ENCODE measurements at places on chromosomes 2 and 18.

DNA sequence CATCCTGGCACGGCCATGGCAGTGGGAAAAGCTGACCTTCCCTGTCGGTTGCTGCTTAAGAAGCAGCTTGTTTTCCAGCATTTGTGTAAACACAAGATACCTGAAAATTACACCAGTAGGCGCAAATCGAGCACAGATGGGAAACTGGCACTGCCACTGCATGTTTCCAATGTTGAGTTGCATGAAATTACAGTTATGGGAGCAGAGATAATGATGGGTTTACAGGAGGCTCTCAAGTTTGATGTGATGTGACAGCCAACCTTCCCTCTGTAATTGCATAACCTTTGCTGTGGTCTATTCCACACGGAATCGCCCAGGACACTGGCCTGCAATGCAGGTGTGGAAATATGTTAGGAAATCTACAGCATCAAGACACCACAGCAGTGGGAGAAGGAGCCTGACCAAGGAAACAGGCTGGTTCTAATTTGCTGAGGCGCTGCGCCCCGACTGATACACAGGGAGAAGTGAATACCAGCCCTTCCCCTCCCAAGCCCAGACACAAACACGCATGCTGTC is 17.4 kb downstream of the GPR45 start:
- DNase-seq, result no peak

DNA sequence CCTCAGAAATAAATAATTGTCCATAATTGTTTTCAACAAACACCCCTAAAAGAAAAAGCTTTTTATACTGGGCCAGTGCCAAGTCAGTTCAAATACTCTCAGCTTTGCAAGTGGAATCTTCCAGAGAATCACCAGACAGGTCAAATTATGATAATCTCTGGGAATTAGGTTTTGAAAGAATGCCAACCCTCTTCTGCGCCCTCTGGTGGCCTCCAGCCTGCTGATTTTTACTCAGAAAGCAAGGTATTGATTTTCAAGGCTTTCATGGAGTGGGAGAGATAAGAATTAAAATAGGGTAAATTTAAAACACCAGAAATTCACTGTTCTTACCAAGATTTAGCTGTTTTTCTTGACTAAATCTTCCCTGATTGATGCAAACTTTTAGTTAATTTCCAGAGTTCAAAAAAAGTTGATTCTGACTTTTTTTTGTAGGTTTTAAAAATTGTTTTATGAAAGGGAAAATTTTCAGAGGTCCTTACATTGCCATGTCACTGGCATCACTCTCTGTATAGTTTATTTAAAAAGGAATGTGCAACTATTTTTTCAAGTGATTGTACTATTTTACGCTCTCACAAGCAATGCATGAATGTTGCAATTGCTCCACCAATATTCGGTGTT is 282.9 kb upstream of the TNP1 start:
- no peak for DNase-seq

- no peak for DNase-seq
Measured at GRCh38 chr18:52222211-52222610, 117.8 kb upstream of the DCC start.

DNA sequence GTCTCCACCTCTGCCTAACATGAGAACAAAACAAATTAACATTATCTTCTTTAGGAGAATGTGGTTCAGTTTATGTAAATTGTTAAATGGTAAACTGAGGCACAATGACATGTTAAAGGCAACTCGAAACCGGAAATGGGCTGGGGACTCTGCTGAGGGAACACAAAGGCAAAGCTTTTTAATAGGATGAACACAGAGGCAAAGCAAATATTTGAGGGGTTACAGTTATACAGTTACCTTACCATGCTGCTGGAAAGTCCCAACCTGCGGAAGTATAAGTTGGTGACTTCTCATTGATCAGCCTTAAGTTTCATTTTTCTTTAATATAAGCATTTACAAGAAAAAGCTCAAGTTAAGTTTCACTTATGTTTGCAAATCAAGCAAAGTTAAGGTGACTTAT is 195.0 kb downstream of the DLGAP1 start:
- no peak for DNase-seq

DNA sequence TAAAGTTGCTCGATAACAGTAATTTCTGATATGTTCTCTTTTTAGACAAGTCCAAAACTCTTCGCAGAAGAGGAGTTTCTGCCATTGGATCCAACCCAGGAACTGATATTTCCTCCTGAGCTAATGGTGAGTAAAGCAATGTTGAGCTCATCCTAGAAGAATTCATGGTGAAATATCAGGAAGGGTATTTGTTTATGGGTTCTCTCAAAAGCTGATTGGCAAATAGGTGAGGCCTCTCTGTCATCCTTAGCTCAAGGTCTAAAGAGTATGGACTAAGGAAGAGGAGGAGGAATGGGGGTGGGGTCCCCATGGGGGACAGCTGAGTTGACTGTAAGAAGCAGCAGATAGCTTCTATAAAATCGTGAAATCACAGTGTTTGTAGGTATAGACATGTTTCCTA is 18.2 kb downstream of the AOX1 start:
- no peak for DNase-seq

GRCh38 chr2:106157416-106157815 is 36.7 kb downstream of the UXS1 start:
- no peak for DNase-seq

DNA sequence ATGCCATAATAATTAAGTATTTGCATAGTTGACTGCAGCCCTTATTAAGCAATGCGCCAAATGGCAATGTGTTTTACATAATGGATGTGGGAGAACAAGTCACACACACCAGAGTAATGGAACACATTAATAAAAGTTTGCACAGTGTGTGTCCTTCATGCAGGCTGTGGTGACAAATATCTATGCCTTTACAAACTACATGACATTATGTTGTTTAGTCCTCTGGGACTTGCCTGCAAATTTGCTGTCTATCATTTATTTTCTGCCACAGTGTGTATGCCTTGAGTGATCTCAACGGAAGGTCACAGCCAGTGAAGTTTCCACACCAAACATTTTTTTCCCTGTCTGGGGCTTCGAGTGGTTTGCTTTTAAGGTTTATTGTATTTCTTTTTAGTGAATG is 175.2 kb upstream of the TMEFF2 start:
- DNase-seq, result no peak

DNA sequence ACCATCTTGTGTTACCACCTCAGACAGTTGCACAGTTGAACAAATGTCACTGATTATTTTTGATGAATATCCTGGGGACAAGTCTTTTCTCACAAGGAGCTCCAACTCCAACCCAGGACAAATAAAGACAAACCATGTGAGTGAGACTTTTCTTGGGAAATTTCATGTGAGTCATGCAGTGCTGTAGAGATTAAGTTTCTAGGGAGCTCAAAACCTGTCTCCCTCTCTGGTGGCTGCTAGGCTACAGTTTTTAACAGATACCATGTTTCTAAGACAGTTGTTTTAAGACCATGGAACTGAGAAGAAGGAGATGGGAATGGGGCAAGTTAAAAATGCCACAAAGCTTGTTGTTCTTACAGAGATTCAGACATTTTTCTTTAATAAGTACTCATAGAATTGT is 255.5 kb downstream of the RIT2 start:
- DNase-seq, result no peak

GRCh38 chr2:169221745-169222369 is 140.5 kb downstream of the LRP2 start:
- DNase-seq, result no peak

DNA sequence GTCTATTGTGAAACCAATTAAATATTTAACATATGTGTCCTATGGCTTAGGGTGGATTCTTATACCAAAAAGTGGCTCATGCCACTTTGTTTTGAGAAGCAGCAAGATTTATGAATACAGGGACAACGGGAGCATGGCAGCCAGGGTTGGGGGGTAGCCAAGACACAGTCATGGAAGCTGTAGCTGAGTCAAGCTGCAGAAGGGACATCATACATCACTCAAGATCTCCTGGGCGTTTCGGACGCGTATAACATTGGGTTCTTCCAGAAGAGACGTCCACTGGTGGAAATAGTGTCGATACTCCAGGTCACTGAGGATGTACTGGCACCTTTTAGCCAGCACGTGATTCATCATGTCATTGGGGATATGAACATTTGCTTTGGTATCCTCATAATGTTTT is 152.7 kb downstream of the RIF1 start:
- no peak for DNase-seq

DNA sequence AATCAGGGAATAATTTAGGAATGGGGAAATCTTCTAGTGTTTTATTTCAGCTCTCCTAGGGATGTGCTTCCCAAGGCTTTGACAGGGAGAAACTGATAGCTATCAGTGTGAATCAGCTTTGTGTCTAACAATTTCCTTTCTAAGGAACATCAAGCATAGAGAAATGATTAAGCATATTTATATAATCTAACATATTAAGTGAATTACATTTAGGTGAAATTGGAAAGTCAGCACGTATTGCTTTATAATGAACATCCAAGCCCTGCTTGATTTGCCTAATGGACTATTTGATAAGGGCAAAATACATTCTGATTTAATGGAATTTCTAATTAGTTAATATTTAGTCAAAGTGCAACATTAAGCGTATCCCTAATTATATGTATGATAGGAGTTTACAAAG is 19.5 kb upstream of the TSPYL6 start:
- no peak for DNase-seq

DNA sequence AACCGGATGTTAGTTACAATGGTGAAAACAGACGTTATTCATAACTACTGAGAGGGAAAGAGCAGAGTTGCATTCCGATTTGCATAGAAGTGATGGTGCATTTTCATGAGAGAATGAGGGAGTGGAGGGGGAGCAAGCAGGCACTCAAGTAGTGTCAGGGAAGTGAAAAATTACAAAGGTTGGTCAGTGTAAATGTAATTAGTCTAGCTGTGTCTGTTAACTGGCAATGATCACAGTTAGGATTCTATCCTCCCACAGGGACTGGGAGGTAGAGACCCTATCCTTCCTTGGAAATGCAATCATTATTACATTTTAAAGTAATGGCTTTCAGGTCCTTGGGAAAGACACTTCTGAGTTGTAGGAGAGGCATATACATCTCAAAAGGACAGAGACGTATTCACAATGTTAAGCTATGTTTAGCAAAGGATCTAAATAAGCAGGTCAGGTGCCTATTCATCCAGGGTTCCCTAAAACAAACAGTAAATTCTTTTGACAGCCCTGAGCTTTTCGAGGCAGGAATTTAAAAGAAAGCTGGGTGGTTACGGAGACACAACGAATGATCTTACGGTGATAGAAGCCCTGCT is 1671.8 kb upstream of the DDX18 start:
- DNase-seq, result no peak

DNA sequence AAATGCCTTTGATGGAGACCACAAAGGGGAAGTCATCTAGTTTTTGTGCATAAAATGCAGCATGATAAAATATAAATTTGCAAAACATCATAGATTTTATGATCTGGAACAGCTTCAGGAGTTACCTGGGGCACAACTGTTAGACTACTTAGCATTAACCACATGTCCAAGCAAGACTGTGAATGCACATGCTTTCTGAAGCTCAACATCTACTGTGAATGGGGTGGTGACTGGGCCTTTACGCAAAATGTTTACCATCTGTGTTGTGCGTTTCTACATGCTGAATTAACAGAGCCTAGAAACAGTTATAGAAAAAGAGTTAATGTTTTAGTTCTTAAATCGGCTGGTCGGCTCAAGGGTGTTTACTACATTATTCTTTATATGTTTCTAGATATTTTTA is 45.5 kb downstream of the KCTD1 start:
- no peak for DNase-seq

GRCh38 chr2:200762127-200762526 is 49.6 kb upstream of the BZW1 start:
- no peak for DNase-seq

- no peak for DNase-seq
Measured at GRCh38 chr2:76256458-76257088, 545.9 kb upstream of the GCFC2 start.

DNA sequence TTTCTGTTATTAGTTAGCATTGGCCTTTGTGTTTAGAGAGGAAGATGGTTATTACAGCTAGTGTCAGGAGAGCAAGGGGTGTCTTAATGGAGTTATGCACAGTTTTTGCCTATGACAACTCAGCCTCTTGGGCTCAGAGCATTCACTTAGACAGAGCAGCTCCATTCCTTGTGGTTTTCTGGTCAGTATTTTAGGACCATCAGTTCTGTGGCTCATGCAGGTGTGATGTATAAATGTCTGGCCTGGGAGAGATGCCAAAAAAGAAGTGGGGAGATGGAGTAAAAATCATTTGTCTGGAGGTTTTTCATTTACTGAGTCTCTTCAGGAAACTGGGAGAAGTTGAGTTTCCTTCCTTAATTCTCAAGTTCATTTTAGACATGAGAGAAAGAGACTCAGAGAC is 79.7 kb downstream of the PRKCE start:
- DNase-seq, result no peak

DNA sequence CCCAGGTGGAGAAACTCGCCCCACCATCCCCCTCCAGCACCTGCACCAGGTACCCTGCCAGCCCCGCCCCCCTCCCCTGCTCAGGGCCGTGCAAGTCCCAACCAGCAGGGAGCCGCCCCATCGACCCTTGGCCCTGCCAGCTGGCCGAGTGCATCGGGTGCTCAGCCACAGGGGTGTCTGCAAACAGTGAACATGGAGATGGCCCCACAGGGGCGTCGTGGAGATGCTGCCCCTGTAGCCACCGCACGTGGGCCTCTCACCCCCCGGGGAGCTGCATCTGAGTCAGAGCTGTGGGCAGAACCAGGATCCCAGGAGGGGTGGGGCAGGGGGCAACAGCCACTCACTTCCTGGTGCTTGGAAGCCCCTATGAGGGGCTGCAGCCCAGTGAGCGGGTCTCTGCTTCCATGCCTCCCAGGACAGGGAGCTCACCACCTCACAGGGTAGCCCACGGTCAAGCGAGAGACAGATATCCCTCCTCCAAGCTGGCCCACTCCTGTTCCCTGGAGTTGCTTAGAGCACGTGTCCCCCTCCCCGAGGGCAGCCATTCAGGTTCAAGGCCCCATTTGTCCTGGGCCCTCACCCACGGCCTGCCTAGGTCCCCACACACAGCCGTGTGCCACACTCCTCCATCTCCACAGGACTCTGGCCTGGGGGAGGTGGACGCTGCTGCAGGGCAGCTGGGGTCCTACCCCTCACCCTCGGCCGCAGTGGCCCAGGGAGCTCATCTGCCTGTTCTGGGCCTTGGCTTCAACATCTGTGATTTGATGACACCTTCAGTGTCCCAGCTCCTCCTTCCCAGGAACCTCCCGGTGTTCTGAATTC is 1.1 kb upstream of the MAB21L4 start:
- DNase-seq, result no peak

GRCh38 chr2:24926602-24927252 is 6.7 kb upstream of the ADCY3 start:
- DNase-seq, result no peak

DNA sequence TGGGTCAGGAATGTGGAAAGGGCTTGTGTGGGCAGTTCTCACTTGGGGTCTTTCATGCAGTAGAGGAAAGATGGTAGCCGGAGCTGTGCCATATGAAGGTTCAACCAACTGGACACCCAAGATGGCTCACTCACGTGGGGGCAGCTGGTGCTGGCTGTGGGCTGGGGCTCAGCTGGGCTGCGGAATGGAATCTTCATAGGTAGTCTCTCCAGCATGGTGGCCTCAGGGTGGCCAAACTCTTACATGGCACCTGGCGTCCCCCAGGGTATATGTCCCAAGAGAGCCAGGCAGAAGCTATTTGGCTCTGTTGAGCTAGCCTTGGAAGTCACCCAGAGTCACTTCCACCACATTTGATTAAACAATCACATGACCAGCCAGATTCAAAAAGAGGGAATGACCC is 163.1 kb upstream of the KLHL29 start:
- DNase-seq, result no peak
